Activated CD4-positive, alpha-beta memory T cell treated with anti-CD3 and anti-CD28 coated beads, Interleukin-2, amount 10 ng/mL, durations not matched to agents 7 days and 5 days (primary cell): ENCODE measurements at places on chromosomes 13 and 19. TPM values are rescaled to one million over a fixed set of nuclear protein-coding genes. Genes with fewer than 3 reads are reported as not detected.

PPAN gene
- total RNA-seq = 75.6 TPM

KIR2DL1 gene
- total RNA-seq = not detected

UPK1A gene
- total RNA-seq = 0.86 TPM

KIR3DL2 gene
- 0.75 TPM for total RNA-seq

ZNF582 gene
- 0.93 TPM for total RNA-seq

CCDC70 gene
- not detected for total RNA-seq

LRG1 gene
- 0.18 TPM for total RNA-seq
